ENCODE measurements at places on chromosomes 16 and 17. TPM values are rescaled to one million over a fixed set of nuclear protein-coding genes. Genes with fewer than 3 reads are reported as not detected.

DNA sequence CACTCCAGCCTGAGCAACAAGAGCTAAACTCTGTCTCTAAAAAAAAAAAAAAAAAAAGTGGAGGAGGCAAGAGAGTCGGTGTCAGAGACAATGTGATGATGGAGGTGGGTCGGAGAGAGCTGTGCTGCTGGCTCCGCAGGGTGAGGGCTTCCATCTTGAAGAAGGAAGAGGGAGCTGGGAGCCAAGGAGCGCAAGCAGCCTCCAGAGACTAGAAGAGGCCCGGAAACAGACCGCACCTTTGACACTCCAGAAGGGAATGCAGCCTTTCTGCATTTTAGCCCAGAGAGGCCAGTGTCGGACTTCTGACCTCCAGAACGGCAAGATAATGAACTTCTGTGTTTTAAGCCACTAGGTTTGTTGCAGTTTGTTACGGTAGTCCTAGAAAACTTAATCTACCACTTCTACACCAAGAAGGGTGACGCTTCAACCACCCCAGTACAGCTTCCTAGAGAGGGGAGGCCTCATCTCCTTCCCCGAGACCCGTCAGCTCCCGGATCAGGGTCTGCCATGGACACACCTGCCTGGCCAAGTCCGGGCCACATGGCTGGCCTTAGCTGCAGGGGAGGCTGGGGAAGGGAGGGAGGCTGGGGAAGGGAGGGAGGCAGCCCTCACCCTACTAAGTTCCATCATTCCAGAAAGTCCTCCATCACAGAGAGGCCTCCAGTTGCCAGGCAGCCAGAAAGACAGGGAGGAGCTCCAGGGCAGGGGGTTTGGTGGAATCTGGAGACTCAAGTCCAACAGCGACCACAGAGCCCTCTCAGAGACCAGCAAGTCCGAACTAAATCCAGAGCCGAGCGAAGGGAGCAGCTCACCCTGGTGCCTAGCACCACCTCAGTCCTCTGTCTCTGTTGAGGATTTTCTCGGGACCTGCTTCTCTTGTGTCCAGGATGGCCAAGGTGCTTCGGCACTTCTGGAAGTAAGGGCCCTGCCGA is 13.2 kb upstream of the RBFOX3 start:
- DNase-seq = no peak

DNA sequence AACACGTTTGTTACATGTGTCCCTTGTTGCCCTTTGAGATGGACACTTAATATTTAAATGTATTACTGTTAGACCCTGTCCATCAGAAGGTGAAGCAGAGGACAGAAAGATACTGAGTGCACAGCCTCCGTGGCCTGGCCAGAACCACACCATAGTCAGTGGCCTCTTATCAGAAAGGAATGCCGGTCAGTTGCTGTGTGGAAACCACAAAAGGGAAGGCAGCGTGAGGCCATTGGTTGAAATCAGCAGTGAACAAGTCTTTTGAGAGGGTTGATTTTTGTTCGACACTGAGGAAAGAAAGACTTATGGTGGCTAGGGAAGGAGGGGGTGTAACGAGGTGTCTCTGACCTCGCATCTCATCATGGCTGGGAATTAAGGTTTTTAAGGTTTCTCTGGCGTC is 85.4 kb upstream of the CLEC18A start:
- no peak for DNase-seq

- no peak for DNase-seq
Measured at GRCh38 chr16:2512735-2513404, 882 bp upstream of the ATP6V0C start.

GRCh38 chr17:43169561-43170139 is 1.4 kb upstream of the NBR1 start:
- DNase-seq = peak; percentile 67

DNA sequence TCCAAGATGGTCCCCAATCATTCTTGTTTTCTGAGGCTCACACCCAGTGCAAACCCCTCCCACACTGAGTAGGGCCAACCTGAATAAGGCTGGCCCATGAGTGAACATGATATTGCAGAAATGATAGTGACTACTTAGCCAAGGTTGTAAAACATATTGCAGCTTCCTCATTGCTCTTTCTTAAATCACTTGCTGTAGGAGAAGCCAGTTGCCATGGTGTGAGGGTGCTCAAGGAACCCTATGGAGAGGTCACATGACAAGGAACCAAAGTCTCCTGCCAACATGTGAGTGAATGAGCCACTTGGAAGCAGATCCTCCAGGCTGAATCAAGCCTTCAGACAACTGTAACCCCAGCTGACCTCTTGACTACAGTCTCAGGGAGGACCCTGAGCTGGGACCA is 191.4 kb downstream of the RGS9 start:
- DNase-seq = no peak

DNA sequence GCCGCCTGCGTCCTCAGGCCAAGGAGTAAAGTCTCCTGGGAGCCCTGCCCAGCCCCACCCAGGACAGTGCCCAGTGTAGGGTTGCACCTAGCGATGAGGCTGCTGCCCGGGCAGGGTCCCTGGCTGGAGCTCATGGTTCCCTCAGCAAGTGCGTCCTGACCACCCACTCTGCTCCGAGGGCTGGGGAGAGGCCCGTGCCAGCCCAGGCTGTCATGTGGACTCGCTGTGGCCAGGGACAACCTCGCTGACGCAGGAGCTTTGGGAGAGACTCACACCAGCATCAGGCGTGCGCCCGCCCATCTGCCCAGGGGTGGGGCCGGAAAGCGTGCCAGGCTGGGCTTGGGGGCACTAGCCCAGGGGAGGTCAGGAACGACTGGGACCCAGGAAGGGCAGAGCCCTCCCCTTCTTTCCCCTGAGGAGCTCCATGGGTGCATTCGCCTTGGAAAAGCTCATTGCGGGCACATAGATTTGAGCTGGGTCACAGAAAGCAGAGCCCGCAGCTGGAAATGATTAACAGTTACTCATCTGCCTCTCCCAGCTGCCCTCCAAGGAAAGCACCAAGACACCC is 19.7 kb downstream of the DPEP1 start:
- no peak for DNase-seq

Gene KRTAP2-1
- 3.4 TPM for total RNA-seq
